Ovary (tissue), 10 donors: ENCODE measurements at places on chromosomes 12 and 14. TPM values are rescaled to one million over a fixed set of nuclear protein-coding genes. Genes with fewer than 3 reads are reported as not detected.

DNA sequence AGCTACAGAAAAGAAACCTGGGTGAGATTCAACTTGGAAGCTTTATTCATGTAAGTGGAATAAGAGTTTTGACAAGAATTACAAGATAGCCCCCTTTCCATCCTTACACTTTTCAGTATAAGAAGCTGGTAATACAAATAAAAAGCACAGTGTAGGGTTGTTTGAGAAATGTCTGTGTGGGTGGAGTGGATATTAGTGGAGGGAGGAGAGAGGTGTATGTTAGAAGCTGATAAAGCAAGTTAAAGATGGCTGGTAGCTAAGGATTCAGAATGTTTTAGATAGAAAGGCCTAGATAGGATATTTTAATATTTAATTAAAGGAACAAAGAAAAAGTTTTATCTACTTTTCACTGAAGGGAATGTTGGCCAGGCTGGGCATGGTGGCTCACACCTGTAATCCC lies 12.5 kb downstream of the CFAP54 start:
- no peak for DNase-seq

NGB gene
- not detected for polyA plus RNA-seq

DNA sequence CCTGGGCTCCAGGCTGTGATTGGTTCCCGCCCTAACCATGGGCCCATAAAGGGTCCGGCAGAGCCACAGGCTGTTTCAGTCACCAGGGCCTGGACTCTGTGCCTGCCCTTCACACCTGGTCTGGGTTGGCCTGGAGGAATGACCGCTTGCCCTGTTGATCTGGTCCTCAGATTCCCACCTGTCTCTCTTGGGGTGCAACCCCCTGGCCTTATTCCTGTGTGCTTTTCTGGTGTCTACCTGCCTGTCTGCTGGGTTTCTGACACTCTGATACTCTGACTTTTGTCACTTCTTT lies 2.9 kb upstream of the KRT83 start:
- no peak for DNase-seq

GPRC5D gene
- not detected for polyA plus RNA-seq

GRCh38 chr14:97644365-97644764 lies 847.2 kb downstream of the VRK1 start:
- DNase-seq: no peak

DNA sequence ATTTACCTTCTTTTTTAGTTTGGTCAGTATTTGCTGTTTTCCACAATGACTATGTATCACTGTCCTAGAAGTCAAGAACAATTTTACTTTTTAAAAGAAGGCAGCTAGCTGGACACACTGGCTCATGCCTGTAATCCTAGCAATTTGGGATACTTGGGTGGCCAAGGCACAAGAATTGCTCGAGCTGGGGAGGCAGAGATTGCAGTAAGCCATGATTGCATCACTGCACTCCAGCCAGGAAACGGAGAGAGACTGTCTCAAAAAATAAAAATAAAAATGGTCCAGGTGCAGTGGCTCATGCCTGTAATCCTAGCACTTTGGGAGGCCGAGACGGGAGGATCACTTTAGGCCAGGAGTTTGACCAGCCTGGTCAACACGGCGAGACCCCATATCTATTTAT lies 28.3 kb downstream of the MDM1 start:
- no peak for DNase-seq

CD9 gene
- polyA plus RNA-seq: 244 TPM

- DNase-seq: peak; percentile 65
Observed at GRCh38 chr14:66281036-66281776, 205.0 kb upstream of the CCDC196 start.

GRCh38 chr14:94001501-94002396 lies 4.6 kb downstream of the CCDC197 start:
- peak; percentile 44 for DNase-seq

ZBTB25 gene
- polyA plus RNA-seq: 3.5 TPM

DNA sequence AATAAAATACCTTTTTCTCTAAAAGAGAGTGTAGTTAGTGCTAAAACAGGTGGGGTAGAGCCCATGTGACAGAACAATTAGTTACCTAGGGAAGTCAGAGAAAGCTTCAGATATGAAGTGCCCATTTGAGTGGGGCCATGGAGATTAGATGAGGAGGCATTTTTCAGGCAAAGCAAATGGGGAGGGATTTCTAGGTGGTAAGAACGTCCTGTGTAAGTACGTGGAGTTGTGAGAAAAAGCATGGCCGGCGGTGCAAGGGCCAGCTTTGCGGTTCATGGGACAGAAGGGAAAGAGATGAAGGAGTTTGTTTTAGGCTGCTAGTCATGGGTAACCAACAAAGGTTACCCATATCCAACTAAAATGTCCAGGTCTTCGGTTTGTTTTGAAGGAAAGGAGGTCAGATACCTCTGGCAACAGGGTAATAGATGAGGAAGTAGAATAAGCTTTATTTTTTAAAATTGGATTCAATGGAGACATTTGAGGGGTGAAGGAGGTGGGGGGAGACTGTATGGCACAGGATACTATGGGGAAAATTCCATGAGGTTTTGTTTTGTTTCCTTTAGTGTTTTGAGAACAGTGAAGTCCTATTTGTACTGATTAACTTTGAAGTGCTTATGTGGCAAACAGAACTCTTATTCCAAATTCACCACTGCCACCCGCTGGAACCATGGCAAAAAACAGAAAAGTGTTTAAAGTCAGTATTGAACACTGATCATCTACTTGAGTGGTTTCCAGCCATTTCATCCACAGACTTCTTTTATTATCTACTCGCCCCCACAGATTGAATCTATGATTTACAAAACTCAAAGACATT lies 10.0 kb upstream of the SNRPF start:
- no peak for DNase-seq

GRCh38 chr14:23442721-23443356 lies 7.4 kb upstream of the MYH7 start:
- no peak for DNase-seq

- no peak for DNase-seq
Observed at GRCh38 chr14:99758872-99759545, 34.2 kb upstream of the EML1 start.

DNA sequence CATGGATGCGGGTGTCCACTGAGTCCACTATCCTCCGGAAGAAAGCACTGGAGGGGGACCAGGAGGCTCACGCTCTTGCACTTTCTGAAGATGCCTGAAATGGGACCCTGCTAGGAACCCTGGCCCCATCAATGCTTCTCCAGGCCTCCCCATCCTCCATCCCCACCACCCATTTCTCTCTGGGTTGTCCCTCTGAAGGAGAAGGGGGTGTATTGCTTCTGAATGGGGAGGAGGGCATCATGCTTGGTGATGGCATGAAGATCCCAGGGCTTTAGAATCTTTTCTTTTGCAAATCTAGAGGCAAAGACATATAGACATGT lies 681 bp upstream of the JPH4 start:
- no peak for DNase-seq
